ENCODE measurements at places on chromosomes 1 and 21.

DNA sequence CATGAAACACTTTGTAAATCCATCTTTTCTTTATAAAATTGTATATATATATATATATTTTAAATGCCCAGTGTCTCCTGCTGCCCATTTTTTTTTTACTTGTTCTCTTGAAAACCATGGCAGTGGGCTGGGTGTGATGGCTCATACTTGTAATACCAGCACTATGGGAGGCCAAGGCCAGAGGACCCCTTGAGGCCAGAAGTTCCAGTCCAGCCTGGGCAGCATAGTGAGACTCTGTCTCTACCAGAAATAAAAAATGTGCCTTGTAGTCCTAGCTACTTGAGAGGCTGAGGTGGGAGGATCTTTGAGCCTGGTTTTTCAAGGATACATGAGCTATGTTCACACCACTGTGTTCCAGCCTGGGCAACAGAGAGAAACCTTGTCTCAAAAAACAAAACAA is 62.2 kb downstream of the HS2ST1 start:
- no peak for DNase-seq

DNA sequence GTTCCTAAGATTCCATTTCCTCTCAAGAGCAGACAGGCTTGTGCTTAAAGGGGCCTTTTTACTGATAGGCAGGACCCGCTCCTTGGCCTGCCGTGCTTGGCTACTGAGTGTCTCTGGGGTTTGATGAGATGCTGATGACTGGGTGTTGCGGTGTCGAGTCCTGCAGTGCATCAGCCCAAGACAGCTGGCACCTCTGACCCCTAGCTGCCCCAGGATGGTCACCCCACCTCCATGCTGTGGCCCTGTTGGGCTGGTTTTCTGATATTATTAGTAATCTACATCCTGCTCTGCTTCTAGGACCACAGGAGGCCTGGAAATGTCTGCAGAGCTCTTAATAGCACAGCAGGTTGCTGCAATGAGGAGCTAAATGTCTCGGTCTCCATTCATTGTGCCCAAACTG is 28.7 kb downstream of the LRRC71 start:
- no peak for DNase-seq

DNA sequence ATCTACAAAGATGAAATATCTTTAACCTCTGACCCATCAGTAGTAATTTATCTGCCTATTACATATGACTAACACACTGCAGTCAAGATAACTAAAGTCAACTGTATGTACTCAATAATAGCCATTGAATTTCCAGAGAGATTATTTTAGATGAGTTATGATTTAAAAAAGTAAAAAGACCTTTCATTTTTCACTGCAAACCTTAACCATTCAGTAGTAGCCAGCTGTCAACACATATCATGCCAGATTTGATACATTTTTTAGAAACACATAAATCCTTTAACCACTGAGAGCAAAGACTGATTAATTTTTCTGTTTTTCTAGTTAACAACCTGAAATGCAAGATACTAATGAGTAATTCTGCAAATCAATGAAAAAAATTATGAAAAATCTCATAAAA is 31.0 kb downstream of the PALMD start:
- DNase-seq: no peak

GRCh38 chr1:35452106-35452774 is 105.0 kb downstream of the KIAA0319L start:
- DNase-seq: no peak

GRCh38 chr21:42704861-42705260 is 51.4 kb downstream of the PDE9A start:
- DNase-seq: no peak

- DNase-seq: peak; percentile 58
Measured at GRCh38 chr1:229339520-229339919, 3.3 kb downstream of the CCSAP start.

DNA sequence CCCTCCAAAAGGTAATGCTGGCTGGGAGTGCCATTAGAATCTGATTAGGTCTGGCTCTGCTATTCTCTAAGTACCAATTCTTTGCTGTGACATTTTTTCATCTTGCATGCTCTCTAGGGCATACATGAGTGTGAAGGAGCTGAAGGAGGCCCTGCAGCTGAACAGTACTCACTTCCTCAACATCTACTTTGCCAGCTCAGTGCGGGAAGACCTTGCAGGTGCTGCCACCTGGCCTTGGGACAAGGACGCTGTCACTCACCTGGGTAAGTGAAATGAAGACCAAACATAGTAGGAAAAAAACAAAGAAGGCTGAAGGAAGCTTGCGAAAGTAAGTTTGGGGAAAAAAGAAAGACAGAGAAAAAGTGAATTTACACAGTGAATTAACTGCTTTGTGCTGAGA is 207.9 kb downstream of the PAPPA2 start:
- no peak for DNase-seq

- no peak for DNase-seq
Measured at GRCh38 chr21:28391938-28392849, 600.5 kb downstream of the LTN1 start.

DNA sequence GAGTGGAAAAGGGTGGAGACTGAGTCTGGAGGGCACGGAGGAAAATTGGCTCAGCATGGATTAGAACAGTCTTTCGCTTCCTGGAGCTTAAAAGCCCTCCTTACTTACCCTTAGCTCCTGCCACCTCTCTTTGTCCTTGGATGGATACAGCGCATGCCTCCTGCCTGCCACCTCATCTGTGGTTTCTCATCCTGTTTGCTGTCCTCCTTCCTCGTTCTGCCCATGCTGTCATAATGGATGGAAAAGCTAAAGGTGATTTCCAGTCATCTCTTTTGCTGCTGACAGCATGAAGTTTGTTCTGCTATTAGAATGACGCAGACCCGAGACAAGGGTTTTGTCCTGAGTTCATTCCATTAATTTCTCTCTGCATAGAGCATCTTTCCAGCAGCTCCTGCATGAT is 425.9 kb downstream of the KIF26B start:
- no peak for DNase-seq

DNA sequence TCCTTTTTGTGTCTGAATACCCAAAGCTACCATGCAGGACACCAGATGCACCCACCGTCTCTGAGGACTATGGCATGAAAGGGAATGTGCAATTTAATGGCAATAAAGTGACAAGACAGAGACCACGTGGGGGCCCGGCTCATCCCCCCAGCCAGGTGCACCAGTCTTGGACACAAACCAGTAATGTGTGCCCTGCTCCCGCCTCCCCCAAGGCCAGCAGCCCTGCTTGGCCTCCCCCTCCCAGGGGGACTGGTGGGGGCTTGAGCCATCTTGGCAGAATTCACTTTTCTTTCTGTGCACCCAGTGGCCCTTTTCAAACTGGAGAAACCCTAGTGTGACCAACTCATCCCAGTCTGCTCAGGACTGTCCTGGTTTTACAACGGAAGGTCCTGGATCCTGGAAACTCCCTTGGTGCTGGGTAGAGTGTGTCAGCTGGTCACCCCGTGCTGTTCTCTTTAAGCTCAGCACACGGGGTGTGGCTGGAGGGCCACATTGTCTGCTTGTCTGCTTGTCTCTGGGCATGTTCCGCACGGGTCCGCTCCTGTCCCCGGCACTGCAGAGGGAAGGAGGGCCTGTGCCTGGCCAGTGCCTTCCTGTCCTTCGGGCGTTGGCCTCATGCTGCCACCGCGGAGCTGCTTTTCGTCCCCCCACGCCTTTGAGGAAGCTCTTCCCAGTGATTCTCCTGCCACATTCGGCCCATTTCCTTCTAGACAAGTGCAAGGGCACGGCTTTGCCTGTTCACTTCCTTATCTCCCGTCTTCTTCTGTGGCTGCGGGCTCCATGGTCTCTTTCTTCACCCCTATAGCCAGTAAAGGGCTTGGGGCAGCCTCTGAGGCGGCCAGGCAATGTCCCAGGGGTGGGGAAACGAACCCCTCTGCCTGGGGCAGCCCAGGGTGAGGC is 45.8 kb upstream of the TTC34 start:
- no peak for DNase-seq

DNA sequence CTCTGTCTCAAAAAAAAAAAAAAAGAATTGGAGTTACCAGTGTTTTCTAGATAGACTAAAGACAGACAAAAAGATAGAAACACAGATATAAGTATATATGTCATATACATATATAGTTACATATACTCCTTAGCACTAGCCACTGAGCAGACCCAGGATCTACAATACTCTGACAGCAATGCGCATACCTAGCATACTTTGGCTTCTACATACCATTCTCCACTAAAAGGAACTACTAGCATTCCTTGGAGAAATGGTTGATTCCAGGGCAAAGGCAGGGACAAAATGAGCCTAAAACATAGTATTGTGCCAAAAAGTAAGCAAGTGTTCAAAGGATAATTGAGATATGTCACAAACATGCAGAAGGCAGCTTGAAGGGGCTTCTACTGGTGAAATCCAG is 22.7 kb downstream of the SYNJ1 start:
- no peak for DNase-seq

DNA sequence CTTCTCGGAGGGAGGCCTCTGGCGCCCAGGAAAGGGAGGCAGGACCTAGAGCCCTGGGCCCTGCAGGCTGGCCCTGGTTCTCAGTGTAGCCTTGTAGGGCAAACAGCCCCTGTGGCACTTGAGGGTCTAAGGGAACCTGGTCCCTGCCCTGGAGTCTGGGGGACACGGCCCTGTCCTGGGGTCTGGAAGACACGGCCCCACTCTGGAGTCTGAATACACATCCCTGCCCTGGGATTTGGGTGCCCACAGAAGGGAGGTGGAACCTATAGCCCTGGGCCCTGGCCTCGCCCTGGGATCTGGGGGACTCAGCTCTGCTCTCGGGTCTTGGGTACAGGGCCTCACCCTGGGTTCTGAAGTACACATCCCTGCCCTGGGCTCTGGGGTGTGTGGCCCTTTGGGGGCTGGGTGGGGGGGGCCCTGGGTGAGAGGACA is 97.9 kb downstream of the OBSCN start:
- DNase-seq: no peak

DNA sequence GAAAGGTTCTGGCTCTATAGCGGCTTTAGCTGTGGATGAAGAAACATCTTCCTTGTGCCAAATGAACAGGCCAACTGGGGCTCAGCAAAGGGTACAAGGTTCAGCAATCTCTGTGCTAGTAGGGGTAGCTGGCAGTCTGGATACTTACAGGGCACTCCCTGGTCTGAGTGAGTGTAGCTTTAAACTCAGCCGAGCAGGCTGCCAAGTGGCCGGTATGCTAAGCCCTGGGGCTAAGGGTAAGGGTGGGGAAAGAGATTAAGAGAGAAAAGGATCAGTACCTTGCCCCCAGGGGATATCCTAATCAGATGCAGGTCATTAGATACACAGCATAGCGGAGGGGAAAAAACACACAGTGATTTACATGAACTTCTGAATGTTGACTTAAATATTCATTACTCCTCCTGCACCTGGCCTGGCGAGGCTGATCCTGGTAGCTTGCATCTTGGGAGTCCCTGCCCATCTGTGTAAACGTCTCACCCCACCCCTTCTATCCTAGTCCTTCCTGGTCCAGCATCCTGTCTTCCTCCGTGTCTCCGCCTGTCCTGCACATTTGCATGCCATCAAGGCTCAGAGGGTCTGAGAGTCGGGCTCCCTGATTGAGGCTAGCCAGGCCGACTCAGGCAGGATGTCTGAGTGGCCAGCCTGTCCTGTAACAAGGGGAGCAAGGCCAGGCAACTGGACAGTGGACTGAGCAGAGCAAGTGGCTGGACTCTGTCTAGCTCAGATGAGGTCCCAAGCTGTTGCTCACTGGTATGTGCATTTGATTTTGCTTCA is 39.5 kb upstream of the CNTN2 start:
- DNase-seq: no peak

DNA sequence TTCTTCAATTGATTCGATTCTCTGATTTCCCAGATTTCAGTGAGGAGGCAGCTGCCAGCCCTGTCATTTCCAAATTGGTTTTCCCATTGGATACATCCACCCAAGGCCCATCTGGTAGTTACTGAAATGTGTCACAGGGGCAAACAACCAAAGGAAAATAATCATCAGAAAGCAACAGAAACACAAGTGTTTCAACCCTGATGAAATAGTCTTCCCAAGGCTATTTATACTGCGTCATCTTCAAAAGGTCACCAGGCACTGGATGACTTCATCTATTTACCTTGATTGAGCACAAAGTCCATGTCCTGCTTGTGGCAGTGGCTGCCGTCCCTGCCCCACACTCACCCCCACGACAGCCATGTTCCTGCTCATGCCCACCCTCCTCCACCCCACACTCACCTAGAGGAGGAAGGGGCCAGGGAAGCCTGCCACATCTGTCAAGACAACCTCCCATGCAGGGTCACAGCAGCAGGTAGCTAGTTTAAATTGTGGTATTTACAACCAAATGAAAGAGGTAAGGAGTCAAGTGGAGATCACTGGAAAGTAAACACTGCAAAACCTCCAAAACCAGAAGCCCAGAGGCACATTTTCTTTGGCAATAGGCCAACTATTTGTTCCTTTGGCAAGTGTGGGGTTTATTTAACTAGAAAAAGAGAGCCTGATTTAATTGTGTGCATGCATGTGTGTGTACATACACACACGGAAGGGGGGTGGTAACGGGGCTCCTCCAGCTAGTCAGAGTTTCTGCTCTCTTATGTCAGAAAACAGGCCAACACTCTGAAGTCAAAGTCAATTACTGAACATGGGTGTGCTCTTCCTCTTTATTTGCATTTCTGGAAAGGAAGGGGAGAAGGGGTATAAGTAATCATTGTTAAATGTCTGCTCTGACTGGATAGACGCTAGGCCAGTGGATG is 49.5 kb upstream of the RAB4A start:
- DNase-seq: no peak

DNA sequence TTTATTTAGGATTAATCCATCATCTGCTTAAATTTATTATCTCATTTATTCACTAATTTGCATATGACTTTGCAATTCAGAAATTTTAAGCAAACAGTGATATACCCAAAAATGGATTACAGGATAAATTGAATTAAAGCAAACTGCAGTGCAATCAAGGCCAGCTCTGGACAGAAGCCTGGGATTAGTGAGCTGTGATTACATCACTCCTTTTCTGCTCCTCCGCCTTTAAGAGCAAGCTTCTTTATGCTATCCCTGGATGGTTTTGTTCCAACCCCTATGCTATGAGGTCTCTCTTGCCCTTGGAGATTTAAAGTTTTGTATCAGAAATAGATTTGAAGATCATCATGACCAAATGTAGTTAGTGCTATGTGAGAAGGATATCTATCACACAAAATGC is 32.6 kb downstream of the GPR52 start:
- DNase-seq: no peak

GRCh38 chr1:114130846-114131525 is 22.7 kb downstream of the SYT6 start:
- no peak for DNase-seq

All from activated CD4-positive, alpha-beta memory T cell treated with anti-CD3 and anti-CD28 coated beads for 36 hours (primary cell).